ENCODE measurements at places on chromosomes 2 and 18.

DNA sequence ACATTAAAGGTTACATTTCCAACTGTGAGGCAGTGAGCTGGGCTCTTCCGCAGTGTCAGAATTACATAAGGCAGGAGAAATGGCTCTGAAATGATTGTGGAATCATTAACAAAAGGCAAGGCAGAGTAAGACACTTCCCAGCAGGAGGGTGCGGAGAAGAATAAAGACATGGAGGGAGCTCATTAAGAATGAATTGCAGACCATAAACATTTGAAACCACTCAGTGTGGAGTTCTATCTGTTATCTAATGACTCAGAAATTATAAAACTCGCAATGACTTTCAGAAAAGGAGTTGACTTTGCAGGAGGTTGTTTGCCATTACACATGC, 77.0 kb downstream of the SMIM21 start:
- DNase-seq = no peak

GRCh38 chr2:218323526-218324472, 31.5 kb upstream of the TMBIM1 start:
- DNase-seq = no peak

DNA sequence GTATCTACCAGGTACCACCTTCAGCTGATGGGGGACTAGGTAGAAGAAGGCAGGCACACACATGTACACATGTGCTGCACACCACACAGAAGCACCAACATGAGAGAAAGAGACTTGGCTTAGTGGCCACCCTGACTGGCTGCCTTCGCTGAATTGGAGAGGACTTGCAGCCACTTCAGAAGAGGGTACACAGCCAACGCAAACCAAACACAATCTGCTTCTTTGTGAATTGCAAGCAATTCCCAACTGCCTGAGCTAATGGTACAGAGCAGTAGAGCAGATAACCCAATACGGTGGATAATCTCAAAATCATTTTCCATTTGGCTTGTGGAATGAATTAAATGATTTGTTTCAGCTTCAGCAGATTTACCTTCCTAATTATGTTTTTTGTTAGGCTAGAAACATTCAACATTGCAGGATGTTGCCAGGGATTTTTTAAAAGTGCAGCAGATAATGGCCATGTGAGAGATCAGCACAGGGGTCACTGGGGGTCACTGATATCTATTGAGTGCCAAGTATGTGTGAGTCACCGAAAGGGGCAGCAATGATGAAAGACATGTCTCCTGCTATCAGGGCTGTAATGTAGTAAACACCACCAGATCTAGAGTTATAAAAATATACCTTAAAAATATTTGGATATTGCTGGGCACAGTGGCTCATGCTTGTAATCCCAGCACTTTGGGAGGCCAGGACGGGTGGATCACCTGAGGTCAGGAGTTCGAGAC, 652.6 kb downstream of the BCL11A start:
- DNase-seq = no peak

GRCh38 chr2:241656190-241656741, 18.8 kb downstream of the ATG4B start:
- no peak for DNase-seq

DNA sequence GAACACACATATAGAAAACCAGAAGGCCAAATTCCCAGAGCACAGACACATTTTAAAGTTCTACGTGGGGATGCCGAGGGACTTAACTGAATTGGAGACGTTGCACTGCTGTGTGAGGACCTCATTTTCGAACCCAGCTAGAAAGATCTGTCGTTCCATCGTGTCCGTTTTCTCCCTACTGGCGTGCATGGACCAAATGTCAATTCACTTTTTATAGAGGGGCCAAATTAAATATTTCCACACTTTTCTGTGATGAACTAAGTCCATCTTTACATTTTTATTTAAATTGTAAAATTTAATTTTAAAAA, 692 bp upstream of the TSHZ1 start:
- no peak for DNase-seq

DNA sequence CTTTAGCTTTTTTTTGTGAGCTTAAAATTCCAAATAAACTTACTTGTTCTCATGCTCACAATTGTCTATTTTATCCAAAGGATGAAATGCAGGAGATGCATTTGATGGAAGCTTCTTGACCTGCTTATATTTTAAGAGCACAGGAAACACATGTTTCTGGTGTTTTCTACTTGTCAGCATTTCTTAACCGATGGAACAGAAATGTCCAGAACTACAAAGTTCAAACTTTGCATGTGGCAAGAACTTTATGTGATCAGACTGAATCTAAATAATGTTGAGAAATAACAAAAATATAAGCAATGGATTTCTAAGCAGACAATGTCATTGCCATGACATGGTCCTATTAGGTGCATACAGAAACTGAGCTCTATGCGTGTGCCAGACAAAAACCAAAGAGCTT, 9.9 kb upstream of the CTLA4 start:
- no peak for DNase-seq

- DNase-seq = no peak
Measured at GRCh38 chr2:123468071-123468470, 557.0 kb upstream of the CNTNAP5 start.

GRCh38 chr2:67900826-67901225, 162.0 kb downstream of the C1D start:
- DNase-seq = no peak

DNA sequence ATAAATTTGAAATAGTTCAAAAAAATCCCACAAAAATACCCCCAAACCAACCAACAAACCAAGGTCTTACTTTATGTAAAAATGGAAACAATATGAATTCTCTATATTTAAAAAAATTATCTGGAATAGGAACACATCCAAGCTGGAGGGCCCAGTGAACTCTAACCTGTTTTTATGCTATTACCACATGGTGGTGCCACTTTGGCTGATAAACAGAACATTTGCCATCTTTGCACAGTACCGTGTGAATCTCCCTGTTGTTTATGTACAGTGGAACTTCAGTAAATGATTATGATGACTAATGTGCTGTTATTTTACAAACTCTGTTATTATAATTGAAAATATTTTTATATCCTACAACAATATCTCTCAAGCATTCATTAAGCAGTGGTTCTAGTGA, 145.3 kb upstream of the SMAD7 start:
- no peak for DNase-seq

- no peak for DNase-seq
Measured at GRCh38 chr2:231717281-231718171, 9.2 kb downstream of the PTMA start.

- DNase-seq = no peak
Measured at GRCh38 chr2:36544638-36545338, 53.2 kb downstream of the FEZ2 start.

DNA sequence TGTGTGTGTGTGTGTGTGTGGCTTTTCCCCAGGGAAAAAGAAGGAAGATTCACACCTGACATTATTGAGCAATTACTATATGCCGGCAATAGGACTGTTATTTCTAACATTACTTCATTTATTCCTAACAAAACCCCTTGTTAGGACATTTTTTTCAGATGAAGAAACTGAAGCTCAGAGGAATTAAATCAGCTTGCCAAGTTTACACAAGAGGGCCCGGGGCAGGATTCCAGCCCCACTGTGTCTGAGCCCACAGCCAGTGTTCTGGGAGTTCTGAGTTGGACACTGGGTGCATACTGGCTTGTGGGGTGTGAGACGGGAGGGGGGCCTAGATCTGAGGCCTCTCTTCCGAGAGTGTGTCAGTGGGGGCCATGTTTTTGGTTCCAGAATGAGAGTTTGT, 9.9 kb downstream of the TOGARAM2 start:
- no peak for DNase-seq

DNA sequence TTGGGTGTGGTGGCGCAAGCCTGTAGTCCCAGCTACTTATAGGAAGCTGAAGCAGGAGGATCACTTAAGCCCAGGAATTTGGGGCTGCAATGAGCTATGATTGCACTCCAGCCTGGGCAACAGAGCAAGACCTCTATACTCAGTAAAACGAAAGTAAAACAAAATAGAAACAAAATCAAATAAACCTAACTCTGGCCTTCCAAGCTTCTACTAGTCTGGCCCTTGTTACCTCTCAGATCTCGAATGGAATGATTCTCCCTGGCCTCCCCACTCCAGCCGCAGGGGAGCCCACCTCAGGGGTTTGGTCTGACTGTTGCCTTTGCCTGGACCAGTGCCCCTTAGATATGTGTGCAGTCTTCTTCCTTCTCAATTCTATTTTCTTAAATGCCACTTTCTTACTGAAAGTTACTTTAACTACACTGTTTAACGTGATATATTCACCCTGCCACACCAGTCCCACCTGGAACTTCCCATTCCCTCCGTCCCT, 160.0 kb upstream of the GCFC2 start:
- DNase-seq = no peak

DNA sequence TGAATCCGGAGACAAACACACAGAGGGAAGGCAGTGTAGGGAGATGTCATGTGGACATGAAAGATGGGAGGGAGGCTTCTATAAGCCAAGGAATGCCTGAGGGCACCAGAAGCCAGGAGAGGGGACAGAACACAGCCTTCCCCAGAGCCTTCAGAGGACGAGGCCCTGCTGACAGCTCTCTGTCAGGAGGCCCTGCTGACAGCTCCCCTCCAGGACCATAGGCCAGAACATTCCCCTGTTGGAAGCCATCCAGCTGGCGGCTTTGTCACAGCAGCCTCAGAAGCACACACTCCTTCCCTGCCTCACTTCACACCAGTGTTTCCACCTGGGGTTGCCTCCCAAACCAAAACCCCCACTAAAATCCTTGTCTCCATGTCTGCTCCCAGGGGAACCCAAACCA, 171.3 kb upstream of the ID2 start:
- no peak for DNase-seq

GRCh38 chr2:219522111-219523030, 8.1 kb downstream of the ASIC4 start:
- no peak for DNase-seq

DNA sequence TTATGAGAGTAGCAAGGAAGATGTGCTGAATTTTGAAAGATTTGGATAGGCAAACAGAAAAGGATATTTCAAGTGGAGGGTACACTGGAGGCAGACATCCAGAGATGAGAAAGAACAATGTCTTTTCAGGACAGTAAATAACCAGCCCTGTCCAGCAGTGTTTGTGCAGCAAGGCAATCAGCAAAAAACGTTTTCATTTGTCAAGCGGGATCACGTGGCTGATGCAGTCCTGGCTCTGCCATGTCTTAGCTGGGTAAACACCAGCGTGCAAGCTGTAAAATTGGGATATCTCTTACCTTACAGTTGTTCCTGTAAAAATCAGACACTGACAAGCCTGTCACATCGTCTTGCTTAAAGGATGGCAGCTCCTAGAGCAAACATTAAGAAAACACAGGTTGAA, 67.8 kb downstream of the CWC22 start:
- no peak for DNase-seq

DNA sequence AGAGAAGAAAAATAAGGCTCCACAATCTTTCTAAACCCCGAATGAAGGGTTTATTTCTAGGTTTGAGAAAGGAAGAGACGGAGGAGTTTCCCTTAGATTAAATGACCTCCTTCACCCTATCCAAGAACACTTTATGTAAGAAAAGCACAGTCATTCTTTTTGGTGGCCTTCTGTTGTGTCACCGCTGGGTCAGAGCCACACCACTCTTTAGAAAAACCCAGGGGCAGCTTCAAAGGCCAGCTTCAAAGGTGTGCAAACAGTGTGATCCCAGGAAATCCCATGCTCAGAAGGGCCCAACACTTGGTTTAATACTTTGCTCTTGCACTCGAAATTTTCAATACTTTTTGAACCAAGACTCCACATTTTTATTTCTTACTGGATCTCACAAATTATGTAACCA, 7.1 kb downstream of the ST8SIA3 start:
- no peak for DNase-seq

- no peak for DNase-seq
Measured at GRCh38 chr18:9563331-9563730, 51.0 kb downstream of the PPP4R1 start.

DNA sequence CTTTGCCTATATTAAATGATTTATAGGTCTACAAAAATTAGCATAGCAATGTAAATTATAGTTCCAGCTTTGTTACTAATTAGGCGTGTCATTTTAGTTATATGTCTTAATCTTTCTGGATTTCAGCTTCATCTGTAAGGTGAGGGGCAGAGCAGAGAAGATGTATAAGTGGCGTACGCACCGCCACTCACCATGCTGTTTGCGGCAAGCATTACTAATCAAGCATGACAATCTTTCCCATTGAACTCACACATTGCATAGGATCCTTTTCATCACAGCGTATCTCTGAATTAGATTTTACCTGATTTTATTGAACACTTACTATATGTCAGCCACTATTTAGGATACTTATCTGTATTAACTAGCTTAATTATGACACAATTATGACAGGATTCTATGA, 183.6 kb upstream of the DLGAP1 start:
- no peak for DNase-seq

- no peak for DNase-seq
Measured at GRCh38 chr2:155377931-155378444, 679.5 kb downstream of the KCNJ3 start.

DNA sequence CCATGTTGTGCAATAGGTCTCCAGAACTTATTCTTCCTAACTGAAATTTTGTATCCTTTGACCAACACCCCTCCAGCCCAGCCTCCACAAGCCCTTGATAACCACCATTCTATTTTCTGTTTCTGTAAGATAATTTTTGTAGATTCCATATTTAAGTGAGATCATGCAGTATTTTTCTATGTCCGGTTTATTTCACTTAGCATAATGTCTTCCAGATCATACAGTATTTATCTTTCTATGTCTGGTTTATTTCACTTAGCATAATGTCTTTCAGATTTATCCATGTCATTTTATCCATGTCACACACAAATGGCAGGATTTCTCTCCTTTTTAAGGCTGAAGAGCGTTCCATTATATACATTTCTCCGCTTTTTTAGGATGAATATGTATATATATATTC, 24.4 kb upstream of the ONECUT2 start:
- no peak for DNase-seq

DNA sequence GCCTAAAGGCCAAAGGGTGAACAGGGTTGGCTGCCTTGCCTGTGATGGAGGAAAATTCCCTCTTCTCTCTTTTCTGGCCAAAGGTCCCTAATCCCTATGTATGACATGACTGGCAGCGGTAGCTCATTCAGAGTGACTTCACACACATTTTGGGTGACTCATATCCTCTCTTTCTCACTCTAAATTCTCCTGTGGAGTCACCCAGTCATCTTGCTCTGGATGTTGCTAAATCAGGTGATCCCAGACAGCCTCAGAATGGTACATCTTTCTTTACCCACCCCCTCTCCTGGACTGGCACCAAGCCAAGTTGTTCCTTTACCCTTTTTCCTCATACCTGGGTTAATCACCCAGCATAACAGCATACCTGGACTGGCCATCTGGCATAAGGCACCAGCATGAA, 77.2 kb downstream of the NEURL3 start:
- no peak for DNase-seq

DNA sequence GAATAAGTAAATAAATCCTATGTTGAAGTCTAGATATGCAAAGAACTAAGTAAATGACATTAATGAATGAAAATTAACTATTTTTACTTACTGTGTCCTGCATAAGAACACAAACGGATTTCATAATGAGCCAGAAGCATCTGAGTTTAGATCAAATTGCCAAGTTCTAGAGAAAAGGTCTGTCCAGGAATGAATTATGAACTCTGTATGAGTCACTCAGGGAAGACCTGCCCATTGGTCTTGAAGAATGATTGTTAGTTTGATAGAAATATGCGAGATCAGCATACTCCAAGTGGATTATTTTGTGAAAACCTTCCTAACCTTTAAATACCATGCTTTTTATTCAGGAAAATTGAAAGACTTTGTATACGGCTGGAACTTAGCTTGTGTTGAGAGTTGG, 189.5 kb downstream of the DOK6 start:
- DNase-seq = no peak

GRCh38 chr18:46268671-46269070, 164.5 kb downstream of the HAUS1 start:
- no peak for DNase-seq

All from esophagus squamous epithelium (tissue), 5 donors.